ENCODE measurements at places on chromosomes 5 and 9.

- no peak for DNase-seq
These were observed 8.4 kb downstream of the NR2F1 start for GRCh38 chr5:93591323-93591945.

DNA sequence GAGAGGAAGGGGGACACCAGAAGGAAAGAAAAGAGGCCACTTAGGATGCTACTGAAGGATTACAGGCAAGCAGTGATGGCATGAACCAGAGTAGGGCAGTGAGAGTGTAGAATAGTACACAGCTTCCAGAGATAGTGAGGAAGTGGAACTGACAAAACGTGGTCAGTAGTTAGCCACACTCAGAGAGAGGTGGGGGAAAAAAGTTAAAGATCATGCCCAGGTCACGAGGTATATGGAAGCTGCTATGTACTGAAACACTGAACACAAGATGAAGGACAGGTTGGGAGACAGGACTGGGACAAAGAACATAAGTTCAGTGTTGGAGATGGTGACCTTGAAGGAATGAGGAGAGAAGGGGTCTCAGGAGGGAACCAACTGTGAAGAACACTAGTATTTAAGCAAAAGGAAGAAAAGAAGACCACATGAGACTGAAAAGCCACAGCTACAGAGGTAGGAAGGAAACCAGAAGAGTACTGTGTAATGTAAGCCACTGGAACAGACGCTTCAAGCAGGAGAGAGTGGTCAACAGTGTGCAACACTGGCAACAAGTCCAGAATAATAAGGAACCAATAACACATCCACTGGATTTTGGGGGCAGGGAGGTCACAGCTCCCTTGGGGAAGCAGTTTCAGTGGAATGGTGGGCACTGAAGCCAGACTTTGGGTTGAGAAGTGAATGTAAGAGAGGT lies 45.5 kb downstream of the ELL2 start:
- no peak for DNase-seq

DNA sequence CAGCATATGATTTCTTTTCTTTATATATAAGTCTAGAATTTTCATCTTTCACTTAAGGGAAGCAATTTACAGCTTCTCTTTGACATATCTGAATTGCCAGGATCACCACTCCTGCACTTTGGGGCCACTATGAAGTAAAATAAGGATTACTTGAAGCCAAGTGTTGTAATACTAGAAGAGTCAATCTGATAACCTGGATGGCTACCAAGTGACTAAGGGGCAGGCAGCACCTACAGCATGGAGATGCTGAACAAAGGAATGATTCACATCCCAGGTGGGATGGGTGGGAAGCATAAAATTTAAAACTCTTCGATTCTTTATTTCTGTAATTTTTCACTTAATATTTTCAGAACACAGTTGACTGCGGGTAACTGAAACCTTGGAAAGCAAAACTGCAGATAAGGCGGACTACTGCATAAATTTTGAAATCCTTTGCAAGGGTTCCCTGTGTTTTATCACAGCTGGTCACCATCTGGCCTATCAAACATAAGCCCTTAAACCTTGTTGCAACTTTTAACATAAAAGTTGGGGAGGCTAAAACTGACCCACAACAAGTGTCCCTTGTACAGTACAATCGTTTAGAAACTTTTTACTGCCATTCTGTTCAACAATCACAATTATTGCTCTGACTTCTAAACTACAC lies 31.2 kb downstream of the NR3C1 start:
- no peak for DNase-seq

- DNase-seq = no peak
These were observed 17.2 kb upstream of the PDCD1LG2 start for GRCh38 chr9:5492965-5493678.

DNA sequence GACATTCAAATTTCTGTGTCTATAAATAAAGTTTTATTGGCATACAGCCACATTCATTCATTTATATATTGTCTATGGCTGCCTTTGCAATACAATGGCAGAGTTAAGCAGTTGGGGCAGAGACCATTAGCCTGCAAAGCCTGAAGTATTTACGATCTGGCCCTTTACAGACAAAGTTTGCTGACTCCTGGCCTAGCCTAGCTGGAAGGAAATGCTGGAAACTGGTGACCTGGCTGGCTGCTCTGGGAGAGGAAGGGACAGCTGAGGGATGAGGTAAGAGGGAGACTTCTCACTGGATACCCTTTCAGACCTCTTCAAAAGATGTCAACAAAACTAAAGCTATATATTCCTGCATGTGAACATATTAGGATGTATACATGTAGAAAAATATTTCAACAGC lies 66.0 kb upstream of the PPARGC1B start:
- DNase-seq = no peak

- DNase-seq = no peak
These were observed 169.6 kb downstream of the TSSK1B start for GRCh38 chr5:113265190-113265589.
